ENCODE measurements at places on chromosomes 5 and 9.
A peak's percentile ranks its signal among the peaks of the same experiment; 100 is the strongest.

- DNase-seq = no peak
Measured at GRCh38 chr5:52831786-52832511, 44.2 kb downstream of the ITGA1 start.

DNA sequence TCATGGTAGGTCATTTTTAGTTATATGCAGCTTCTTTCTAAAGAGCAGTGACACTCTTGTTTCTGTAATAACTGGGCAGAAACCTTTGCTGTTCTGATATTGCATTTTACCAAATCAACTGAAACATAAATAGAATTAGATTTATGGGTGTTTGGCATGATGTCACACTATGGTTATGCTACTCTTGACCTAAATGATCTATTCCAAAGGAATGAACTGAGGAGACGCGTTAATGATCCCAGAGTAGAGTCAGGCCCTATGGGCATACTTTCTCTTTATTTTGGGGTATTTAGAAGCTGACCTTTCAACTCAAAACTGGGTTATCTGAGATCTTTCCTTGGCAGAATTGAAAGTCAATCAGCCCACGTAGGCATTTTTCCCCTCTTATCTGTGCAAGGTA is 146.8 kb upstream of the ADAMTSL1 start:
- no peak for DNase-seq

- no peak for DNase-seq
Measured at GRCh38 chr5:102711525-102712385, 43.4 kb upstream of the PAM start.

DNA sequence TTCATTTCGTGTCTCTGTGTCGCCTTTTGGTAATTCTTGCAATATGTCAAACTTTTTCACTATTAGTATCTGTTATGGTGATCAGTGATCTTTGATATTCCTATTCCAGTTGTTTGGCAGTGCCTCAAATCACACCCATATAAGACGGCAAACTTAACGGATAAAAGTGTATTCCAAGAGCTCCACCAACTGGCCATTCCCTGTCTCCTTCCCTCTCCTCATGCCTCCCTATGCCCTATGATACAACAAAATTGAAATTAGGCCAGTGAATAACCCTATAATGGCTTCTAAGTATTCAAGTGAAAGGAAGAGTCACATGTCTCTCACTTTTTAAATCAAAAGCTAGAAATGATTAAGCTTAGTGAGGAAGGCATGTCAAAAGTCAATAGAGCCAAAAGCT is 74.8 kb downstream of the CDK5RAP2 start:
- no peak for DNase-seq

DNA sequence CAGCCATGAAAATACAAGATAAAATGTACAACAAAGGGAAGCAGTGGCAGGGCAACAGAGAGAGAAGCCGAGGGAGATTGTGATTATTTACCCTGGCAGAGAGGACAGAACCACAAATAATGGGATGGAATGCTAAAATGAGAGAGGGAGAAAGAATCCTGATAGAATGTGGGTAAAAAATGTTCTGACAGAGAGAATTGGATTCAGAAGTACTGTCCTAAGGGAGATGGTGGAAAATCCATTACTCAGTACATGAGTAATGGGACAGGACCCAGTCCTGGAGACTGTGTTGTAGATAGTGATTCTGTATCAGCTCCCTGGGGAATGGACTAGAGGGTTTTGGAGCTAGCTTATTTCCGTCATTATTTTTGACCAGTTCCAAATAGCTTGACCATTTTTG is 831.5 kb downstream of the MAT2B start:
- DNase-seq = no peak

- DNase-seq = no peak
Measured at GRCh38 chr5:145979270-145980223, 43.2 kb downstream of the SH3RF2 start.

- no peak for DNase-seq
Measured at GRCh38 chr5:59187857-59188256, 605.0 kb downstream of the RAB3C start.

- no peak for DNase-seq
Measured at GRCh38 chr9:91583161-91583875, 159.7 kb upstream of the NFIL3 start.

GRCh38 chr5:91469517-91470165 is 86.5 kb upstream of the ARRDC3 start:
- no peak for DNase-seq

GRCh38 chr9:77945798-77946197 is 85.8 kb downstream of the GNAQ start:
- no peak for DNase-seq

DNA sequence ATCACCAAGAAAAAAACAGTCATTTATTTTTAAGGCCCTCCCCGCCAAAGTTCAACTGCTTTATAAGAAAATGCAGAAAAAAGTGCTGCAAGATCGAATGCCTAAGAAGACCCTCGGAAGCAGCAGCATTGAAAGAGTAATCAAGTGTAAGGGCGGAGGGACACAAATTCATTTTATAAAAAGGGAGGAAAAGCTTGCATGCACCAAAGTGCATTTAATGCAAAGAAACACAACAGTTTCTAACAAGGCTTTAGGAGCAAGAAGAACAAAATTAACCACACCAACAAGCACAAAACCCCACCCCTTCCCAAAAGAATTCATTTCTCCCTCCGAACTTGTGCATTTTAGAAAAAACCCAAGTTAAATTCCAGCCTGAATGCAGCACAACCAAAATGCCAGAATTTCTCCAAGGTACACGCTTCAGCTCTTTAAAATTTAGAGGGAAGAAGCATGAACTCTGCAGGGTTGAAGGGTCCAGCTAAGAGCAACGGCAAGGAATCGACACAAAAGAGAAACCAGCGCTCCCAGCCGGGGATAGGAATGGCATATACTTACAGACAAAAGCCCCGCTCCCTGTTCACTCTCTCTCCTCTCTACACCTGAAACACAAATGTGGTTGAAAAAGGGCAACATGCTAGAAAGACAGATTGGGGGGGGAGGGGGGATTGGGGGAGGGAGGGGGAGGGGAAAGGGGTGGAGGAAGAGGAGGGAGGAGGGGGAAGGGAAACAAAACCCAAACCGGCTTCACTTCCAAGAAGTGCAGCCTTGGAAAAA is at the start of gene NREP:
Gene NREP, minus strand, starts transcription at position 614 of the 774 bp plus-strand sequence. CDS start 1,422 bp downstream, outside the sequence.
- DNase-seq = peak; percentile 79

GRCh38 chr5:115888027-115888426 is 46.3 kb downstream of the AP3S1 start:
- no peak for DNase-seq

- DNase-seq = no peak
Measured at GRCh38 chr9:115237385-115237998, 119.5 kb upstream of the TNC start.

GRCh38 chr5:68015381-68016302 is 199.9 kb upstream of the PIK3R1 start:
- DNase-seq = no peak

GRCh38 chr9:95733741-95734666 is 141.5 kb upstream of the ERCC6L2 start:
- no peak for DNase-seq

DNA sequence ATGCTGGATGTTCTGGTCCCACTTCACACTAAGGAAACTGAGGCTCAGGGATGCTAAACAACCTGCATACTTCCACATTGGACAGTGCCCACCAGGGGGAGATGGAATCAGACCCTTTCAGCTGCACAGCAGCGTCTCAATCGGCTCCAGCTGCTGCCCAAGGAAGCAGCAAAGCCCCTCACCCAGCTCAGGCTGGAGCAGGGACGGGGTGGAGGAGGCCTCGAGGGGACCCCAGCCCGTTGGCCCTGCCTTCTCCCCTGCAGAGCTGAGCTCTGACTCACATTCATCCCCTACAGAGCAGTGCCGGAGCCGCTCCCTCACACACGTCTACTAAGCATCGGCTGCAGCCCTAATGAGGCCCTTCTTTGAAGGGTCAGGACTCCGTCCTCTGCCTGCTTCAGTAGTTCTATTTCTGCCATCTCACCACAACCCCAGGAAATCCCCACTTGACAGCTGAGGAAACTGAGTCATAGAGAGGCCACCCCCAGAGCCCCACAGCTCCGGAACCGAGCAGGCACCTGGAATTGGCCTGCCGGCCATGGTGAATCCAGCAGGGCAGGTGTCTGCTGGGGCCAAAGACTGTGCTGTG is 21.5 kb upstream of the SUSD3 start:
- no peak for DNase-seq

- DNase-seq = no peak
Measured at GRCh38 chr5:172164769-172165212, 23.2 kb downstream of the STK10 start.

GRCh38 chr5:141362719-141363118 is 1.2 kb upstream of the PCDHGA5 start:
- no peak for DNase-seq

DNA sequence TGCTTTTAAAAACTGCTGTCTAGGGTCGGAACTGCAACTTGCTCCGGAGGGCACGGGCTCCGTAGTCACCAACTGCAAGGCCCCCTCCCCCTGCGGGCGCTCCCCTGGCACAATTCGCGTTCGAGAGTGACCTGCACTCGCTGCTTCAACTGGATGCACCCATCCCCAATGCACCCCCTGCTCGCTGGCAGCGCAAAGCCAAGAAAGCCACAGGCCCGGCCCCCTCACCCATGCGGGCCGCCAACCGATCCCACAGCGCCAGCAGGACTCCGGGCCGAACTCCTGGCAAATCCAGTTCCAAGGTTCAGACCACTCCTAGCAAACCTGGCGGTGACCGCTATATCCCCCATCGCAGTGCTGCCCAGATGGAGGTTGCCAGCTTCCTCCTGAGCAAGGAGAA is 64.2 kb upstream of the GAS1 start:
- DNase-seq = no peak

- no peak for DNase-seq
Measured at GRCh38 chr9:116287721-116288120, 134.1 kb downstream of the PAPPA start.

DNA sequence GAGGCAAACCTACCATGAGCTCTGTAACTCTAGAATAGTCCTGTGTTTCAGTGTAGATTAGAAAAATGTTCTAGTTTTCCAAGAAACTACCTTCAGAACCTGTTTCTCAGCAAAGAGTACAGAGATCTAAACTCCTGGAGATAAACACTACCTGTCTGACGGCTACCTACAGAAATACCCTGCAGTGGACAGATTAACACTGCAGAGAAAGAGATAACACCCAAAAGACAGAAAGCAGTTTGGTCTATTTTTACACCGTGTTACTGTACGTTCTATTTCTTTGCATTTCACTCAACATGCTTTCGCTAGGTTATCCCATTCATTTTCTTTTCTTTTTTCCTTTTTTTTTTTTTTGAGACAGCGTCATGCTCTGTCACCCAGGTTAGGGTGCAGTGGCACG is 11.6 kb downstream of the SCAI start:
- no peak for DNase-seq

- DNase-seq = no peak
Measured at GRCh38 chr9:34552986-34553385, 30.2 kb upstream of the ENHO start.

- DNase-seq = no peak
Measured at GRCh38 chr5:73974871-73975360, 348.9 kb downstream of the ARHGEF28 start.

- no peak for DNase-seq
Measured at GRCh38 chr9:112065806-112066606, 109.1 kb downstream of the SUSD1 start.

- DNase-seq = no peak
Measured at GRCh38 chr9:95749493-95749892, 126.0 kb upstream of the ERCC6L2 start.

GRCh38 chr5:115424446-115424845 is 120.1 kb downstream of the FEM1C start:
- DNase-seq = no peak

DNA sequence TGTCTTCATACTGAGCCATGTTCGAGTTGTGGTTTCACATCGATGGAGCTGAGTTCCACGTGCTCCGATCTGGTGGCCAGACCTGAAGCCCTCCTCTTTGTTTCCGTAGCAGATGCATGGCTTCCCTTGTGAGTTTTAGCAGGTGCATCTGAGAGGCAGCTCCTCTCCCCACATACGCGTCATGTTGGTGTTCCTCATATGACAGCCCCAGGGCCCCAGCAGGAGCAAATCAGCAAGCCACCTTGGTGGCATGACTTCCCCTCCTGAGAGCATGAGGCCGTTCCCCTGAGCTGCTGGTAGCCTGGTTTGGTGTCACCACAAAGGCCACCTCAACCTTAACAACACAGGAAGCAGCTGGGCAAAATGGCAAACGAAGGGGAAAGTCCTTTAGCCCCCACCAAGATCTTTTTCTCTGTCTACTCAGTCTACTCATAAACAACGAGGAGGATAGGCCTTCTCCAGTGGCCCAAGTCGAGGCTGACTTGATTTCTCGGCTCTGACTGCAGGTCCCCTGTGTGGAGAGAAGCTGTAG is 5.9 kb downstream of the CYFIP2 start:
- DNase-seq = no peak

DNA sequence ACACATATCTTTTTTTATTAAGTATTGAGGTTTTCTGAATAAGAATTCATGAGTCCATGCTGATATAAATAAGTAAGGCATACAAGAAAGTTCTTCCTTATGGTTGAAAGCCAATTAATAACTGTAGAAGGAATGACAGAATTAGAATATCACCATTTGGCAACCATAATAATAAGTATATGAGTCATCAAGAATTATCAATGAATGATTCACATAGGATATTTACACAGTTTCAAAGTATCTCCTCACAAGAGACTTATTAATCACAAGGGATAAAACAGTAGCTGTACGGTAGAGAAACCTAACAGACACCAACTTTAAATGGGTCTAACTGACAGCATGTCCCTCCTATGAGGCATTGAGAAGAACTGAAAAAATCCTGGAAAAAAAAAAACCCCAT is 161.6 kb downstream of the NR3C1 start:
- DNase-seq = no peak

- no peak for DNase-seq
Measured at GRCh38 chr9:104872656-104873488, 55.1 kb downstream of the ABCA1 start.

- DNase-seq = no peak
Measured at GRCh38 chr9:75891771-75892215, 1.3 kb downstream of the PCSK5 start.

- no peak for DNase-seq
Measured at GRCh38 chr5:67730917-67731474, 484.6 kb upstream of the PIK3R1 start.

Measured in COR-L47 (cell line).